ENCODE measurements at places on chromosomes 2 and 18.

DNA sequence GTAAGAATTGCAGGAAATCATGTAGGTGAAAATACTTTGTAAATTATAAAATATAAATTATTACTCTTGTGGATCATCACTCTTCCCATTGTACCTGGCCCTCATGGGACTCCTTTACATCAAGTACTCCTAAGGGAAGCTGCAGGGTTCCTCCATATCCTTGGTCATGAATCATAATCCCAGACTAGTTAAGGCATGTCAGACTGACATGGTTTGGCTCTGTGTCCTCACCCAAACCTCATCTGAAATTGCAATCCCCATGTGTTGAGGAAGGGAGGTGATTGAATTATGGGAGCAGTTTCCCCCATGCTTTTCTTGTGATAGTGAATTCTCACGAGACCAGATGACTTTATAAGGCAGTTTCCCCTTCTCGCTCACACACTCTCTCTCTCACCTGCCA is 77.1 kb downstream of the CMPK2 start:
- no peak for DNase-seq

DNA sequence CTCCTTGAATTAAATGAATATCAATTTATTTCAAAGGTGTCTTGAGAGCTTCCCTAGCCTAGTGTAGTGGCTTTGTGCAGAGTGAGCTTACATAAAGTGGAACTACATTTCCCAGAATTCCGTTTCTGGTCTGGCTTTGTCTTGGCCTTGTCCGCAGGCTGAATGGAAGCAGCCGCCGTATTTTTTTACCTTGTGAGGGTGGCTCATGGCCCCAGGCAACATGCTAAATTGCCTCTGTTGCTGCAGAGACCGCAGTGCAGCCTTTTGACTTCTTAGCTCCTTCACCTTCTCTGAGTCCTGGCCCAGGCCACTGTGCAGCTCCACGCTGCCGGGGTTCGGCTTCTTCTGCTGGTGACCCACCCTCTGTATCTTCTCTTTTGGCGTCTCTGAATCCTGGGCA is 114.8 kb upstream of the SLC38A11 start:
- no peak for DNase-seq

DNA sequence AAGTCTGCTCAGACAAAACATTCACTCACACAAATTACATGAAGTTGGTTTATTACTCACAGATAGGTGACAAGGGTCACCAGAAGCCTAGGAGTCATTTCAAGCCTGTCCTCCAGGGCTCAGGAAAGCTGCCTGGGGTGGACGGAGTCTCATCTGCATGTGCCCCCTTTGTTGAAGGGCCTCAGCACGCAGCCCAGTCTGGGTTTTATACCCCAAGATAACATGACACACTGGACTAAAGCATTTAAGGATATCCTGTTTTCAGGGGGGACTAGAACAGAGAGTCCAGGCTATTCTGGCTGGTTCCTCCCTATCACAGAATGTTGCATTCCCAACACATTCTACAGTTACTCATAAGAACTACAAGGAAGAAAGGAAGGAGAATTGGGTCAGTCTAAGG is 164.7 kb downstream of the MREG start:
- DNase-seq = no peak

GRCh38 chr2:2452961-2453360 is 121.9 kb upstream of the MYT1L start:
- no peak for DNase-seq

DNA sequence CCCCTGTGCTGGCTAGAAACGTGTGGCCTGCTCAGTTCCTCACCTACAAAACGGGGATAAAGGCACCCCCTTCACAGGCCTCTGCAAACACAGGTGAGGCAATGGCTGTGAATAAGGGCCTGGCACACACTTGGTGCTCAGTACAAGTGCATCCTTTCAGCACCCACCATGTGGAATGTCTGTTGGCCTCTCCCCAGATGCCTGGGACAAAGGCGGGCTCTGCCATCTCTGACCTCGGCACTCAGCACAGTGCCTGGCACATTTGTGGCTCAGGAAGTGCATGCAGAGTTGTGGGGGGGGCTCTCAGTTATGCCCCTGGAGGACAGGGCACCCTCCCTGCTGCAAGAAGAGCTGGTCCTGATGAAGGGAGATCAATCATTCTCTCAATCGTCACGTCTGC is 224.6 kb upstream of the RAB6C start:
- no peak for DNase-seq

DNA sequence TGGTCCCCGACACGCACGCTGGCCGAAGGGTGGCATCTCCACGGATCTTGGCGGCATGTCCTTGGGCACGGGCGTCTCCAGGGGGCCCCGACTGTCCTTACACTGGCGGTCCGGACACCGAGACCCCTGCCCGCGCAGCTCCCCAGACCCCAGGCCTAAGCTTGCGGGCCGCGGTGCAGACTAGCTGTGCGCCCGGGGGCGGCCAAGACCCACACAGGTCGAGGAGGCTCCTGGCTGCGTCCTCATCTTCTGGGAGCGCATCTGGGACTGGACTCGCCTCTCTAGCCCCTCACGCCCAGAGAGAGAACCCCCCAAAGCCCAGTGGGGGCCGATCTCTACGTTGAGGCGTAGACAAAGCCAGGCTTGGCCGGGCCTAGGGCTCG is 475 bp upstream of the TWIST2 start:
- DNase-seq = no peak

DNA sequence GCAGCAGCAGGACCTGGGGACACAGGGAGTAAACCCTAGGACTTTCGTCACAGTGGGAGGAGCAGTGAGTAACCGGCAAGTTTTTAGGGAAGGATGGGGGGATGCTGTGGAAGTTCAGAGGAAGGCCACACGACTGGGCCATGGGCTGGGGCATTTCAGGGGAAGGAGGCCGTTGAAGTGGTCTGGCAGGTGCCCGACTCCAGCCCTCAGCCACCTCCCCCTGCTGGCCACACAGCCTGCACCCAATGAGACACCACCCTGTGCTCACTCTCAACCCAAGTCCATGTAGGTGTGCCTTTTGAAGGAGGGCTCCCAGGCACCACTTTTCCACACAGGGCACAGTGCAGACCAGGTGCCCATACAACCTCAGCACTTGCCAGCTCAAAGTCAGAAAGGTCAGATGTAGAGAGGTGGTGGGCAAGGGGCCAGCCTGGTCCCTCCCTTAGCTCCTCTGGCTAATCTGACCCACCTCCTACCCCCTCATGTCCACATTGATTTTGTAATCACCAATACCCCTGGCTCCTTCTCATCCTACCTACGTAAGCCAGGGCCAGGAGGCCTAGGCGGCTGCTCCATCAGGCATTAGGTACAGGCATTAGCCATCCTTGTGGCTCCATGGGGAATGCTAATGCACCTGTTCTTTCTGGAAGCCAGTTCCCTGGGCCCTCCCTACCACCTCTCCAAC is 211.2 kb downstream of the SMAD2 start:
- no peak for DNase-seq

DNA sequence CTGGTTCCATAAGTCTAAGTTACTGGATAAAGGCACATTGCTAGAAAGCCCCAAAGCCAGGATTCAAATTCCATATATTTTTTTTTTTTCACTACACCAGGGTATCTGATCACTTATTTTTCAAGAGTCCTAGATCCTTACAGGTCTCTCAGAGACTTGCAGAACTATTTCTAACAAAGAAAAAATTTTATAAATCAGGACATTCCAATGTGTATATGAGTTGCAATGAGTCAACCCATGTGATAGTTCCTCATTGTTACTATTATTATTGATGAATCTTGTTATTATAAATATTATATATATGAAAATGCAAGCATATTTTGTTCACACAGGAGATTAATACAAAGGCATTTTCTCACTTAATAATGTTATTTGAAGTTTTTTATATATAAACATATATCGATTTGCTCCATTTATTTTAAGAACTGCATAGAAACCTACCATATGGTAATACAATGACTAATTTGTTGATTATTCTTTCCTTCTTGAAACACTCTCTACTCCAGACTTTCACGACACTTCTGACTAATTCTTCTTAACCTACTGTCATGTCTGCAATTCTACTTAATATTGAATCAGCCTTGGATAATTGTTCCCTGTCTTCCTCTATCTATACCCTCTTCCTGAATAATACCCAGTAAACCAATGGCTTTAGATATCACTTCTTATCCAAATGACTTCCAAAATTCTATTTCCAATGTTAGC is 968.4 kb upstream of the NRXN1 start:
- DNase-seq = no peak

DNA sequence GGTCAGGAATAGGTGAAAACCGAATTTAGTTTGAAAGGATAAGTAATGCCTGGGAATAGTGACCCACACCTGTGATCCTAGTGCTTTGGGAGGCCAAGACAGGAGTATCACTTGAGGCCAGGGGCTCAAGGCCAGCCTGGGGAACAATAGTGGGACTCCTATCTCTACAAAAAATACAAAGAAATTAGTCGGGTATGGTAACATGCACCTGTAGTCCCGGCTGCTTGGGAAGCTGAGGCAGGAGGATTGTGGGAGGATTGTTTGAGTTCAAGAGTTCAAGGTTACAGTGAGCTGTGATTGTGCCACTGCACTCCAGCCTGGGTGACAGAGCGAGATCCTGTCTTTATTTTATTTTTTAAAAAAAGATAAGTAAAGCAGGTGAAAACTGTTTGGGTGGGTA is 3.8 kb upstream of the MYO1B start:
- no peak for DNase-seq

GRCh38 chr2:24957976-24958375 is 13.8 kb downstream of the DNAJC27 start:
- DNase-seq = no peak

DNA sequence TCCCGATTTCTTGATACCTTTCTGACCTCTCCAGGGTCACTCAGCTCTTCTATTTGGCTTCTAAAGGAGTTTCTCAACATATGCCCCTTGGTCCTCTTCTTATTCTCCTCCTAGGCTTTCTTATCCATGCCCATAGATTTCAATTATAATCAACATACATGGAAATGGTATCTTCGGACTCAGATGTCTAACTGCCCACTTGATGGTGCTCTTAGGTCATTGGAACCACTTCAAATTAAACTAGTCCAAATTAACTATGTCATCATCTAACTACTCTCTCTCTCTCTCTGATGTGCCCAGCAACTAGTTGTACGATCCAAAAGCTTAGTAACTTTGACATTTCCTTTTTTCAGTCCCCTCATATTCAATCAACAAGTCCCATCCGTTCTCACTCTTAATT is 43.2 kb upstream of the GPR75 start:
- no peak for DNase-seq

- no peak for DNase-seq
These were observed 83.1 kb downstream of the SDC1 start for GRCh38 chr2:20141806-20142205.

DNA sequence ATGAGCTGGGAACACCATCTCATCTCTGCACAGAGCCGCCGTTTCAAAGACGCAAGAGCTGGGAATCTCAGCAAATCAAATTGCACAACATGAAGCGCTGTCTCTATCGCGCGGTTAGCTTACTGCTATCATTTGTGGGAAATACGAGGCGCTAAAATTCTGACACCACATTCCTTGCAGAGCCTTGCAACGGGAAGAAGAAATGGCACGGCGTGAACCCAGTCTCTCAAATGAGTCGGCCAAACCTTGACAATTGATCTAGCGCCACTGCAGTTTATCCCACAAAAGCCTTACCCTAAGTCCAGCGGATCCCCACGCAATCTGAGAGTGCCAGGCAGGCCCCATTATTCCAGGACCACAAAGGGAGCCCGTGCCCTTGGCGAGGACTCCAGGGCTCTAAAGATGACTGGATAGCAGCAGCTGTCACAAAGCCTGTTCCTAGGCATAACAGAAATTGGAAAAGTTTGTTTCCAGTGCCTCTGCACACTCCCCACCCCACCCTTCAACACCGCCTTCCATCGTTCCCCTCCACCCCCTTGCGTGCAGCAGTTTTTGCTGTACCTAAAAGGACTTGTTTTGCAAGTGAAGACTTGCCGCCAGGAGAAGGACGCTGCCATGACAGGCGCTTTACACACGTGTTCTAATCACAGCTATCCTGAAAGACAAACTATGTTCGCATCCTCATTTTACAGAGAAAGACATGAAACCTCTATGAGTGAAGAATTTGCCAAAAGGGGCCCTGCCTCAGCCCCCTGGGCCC is 252.4 kb downstream of the EIPR1 start:
- DNase-seq = no peak

- no peak for DNase-seq
These were observed 170.6 kb downstream of the ALPK2 start for GRCh38 chr18:58458304-58458703.

DNA sequence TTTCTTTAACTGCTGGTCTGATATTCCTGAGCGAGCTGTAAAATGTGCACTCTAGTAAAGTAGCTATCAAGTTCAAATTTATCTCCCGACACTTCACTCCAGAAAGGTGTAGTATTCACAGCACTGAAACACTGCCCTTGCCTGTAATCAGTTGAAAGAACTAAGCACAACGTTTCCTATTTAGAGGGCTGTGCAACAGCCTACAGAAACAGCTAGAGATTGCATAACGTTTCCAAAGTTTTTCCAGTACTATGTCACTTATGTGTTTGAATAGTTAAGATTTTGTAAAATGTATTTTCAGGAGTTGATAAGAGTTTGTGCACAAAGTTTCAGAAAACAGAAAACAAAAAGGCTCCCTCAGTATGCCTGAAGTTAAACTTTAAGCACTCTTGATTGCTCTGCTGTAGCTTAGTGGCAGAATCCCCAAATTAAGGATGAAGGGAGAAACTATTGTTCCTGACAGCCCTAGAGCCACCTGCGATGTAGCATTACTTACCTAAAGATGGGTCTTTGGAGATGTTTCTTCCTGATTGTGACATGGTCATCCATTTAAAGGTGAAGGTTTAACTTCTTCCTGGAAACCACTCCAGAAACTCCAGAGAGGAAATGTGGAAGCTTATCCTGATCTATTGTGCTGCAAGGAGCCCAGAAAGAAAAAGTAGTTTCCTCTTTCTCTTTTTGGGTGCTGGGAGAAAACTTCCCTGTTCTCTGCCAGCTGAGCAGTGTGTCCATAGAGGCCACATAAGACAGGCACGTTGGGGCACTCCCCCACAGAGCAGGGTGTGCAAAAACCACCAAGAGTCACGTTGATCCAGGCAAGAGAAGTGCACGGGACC is 536 bp downstream of the PDE1A start:
- DNase-seq = no peak

GRCh38 chr2:46615555-46615954 is 136.2 kb downstream of the TMEM247 start:
- no peak for DNase-seq

DNA sequence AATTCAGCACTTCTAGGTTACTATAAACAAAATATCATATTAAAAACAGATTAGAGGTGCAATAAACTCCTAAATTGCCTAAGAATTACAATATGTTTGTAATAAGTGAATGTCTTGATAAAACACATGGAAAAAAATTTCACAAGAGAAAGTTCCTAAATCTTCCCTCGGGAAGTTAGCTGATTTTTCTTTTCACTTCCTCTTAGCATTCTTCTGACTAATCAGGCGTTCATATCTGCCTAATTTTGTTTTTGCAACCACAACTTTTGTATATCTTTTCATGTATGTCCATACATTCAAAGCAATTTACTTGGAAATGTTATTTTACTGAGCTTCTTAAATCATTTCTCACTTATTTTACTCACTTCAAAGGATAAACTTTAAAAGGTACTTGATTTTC is 88.5 kb downstream of the RTTN start:
- no peak for DNase-seq

GRCh38 chr2:197092431-197092830 is 165.9 kb upstream of the PGAP1 start:
- DNase-seq = no peak

GRCh38 chr18:25230658-25231326 is 121.2 kb downstream of the ZNF521 start:
- DNase-seq = no peak

- DNase-seq = no peak
These were observed 3.0 kb upstream of the STK17B start for GRCh38 chr2:196174404-196174803.

All from stimulated activated CD8-positive, alpha-beta memory T cell treated with anti-CD3 and anti-CD28 coated beads, Interleukin-2, amount 100 ng/mL, for 1 hour (primary cell).